ENCODE measurements at places on chromosomes 4 and X.

- peak; percentile 49 for DNase-seq
These were observed 62.8 kb upstream of the EGFL6 start for GRCh38 chrX:13506574-13506973.

- no peak for DNase-seq
These were observed 11.5 kb downstream of the LARP7 start for GRCh38 chr4:112648263-112649054.

DNA sequence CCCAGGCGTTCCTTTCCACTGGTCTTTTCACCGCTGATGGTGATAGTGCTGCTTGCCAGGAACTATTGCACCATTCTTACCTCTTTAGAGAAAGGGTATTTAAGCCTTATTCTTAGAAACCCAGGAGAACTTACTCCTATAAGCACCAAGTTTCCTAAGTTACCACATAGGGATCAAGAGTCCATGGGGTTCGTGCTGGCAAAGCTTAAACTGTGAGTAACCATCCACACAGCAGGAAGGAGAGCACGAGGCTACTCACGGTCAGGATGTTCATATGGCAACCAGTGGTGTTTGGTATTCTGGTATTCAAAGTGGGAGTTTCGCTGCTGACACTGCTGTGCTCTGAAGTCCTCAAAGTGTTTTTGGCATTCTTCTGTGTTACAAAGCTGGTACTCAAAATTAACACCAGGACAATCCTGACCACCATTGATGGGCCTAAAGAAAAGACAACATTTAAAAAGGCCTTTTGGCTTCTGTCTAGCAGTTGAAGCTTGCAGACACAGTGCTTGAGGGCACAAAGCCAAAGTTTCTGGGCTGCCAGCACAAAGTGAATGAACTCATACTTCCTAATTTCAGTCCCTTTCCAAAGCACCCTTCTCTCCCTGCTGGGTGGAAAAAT is 256.9 kb downstream of the ADAMTS3 start:
- no peak for DNase-seq

GRCh38 chr4:1265351-1265750 is 16.4 kb upstream of the CTBP1 start:
- no peak for DNase-seq

DNA sequence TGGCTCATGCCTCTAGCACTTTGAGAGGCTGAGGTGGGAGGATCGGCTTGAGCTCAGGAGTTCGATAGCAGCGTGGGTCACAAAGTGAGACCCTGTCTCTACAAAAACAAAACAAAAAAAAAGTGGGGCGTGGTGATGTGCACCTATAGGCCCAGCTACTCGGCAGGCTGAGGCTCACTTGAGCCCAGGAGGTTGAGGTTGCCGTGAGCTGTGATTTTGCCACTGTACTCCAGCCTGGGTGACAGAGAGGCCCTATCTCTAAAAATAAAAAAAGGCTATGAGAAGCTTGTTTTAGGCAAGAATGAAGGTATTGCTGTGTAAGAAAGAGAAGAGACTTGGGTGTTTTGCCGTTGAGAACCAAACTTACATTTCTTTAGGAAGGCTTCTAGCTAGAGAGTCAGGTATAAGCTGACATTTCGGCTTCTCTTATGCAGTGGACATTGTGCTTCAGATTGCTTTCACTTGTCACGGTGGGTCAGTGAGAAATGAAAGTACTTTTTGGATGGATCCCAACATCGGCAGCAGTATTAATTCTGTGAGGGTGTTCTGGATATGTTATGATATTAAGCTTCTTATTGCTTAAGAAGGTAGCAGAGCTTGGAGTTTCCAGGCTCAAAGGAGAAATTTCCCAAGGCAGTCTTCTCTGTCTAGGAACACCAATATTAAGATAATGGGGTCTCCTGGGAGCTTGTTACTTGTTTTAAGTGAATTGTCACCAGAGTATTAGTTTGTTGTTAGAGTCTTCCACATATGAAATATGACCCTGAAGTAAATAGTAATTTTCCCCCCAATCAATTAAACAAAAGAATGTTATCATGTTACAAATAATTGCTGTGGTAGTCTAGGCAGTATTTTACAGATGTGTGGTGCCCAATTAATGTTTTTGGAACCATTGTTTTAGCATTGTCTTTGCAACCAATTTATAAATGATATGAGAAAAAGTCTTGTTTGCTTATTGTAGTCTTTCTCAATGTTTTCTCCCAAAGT is 17.6 kb downstream of the TMEM131L start:
- DNase-seq, result no peak

- DNase-seq, result no peak
These were observed 369.5 kb upstream of the FAM241A start for GRCh38 chr4:111775556-111776297.

GRCh38 chr4:94660614-94661013 is 97.1 kb upstream of the BMPR1B start:
- no peak for DNase-seq

DNA sequence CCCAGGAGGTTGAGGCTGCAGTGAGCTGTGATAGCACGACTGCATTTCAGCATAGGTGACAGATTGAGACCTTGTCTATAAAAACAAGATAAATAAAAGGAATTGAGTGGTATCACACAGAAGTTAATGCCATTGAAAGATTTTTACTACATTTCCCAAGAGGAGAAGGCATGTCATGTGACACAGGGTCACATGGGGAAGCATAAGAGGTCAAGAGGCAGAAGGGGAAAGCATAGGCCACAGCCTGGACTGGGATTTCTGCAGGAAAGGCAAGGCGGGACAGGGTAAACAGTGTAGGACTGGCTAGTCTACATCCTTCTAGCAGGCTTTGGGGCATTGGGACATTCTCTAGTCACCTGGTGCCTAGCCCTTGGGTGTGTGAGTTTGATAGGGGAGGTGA is 88.6 kb downstream of the PDGFRA start:
- DNase-seq, result no peak

- DNase-seq, result no peak
These were observed 66.1 kb downstream of the POLA1 start for GRCh38 chrX:24759786-24760185.

DNA sequence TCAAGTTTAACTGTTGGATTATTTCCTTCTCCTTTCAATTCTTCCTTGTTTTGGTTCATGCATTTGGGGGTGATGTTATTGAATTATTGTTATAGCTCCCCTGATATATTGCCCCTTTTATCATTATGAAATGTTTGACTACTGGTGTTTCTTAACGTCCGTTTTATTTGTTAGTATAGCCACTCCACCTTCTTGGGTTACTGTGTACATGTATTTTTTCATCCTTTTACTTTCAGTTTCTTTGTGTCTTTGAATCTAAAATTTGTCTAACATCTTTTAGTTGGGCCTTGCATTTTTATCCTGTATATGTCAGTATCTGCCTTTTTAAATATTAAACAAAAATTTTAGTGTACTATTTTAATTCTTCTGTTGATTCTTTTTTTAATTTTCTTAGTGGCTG is 88.7 kb downstream of the TNIP2 start:
- no peak for DNase-seq

All from CD4-positive, alpha-beta T cell treated with Interleukin-1 beta for 1 hour (primary cell).